ENCODE measurements at places on chromosomes 5 and 9.
A peak's percentile ranks its signal among the peaks of the same experiment; 100 is the strongest.

- DNase-seq = no peak
Observed at GRCh38 chr9:123302348-123303214, 34.2 kb upstream of the STRBP start.

DNA sequence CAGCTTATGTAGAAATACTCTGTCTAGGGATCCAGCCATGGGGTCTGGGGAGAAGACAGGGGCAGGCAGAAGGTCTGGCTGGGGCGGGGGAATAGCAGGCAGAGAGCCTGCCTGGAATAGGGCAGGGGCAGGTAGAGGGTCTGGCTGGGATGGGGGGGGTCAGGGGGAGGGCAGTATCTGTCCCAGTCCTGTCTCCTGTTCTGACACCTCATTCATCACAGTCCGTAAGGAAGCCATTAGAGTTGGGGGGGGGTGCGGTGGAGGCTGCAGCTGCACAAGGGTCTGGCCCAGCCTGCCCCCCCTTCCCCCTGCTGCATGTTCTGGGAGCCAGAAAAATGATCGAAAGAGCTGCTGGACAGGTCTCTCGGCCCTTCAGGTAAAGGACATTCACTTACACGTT is 32.6 kb downstream of the CNTFR start:
- DNase-seq = no peak

DNA sequence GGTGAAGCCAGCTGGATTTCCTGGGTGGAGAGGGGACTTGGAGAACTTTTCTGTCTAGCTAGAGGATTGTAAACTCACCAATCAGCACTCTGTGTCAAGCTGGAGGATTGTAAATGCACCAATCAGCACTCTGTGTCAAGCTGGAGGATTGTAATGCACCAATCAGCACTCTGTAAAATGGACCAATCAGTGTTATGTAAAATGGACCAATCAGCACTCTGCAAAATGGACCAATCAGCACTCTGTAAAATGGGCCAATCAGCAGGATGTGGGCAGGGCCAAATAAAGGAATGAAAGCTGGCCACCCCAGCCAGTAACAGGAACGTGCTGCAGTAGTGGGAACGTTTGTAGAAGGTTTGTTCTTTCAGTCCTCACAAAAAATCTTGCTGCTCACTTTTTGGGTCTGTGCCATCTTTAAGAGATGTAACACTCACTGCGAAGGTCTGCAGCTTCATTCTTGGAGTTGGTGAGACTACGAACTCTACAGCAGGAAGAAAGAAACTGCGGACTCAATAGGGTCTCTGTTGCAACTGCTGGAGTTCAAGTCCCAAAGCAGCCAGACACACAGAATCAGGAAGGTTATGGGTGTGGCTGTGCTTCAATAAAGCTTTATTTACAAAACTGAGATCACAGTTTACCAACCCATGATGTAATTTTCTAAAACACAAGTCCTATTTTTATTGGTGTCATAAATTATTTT is 145.7 kb upstream of the ERCC6L2 start:
- DNase-seq = no peak

- peak; percentile 29 for DNase-seq
Observed at GRCh38 chr9:122122903-122123632, 30.0 kb upstream of the TTLL11 start.

- DNase-seq = no peak
Observed at GRCh38 chr5:14309878-14310531, 166.9 kb downstream of the TRIO start.

DNA sequence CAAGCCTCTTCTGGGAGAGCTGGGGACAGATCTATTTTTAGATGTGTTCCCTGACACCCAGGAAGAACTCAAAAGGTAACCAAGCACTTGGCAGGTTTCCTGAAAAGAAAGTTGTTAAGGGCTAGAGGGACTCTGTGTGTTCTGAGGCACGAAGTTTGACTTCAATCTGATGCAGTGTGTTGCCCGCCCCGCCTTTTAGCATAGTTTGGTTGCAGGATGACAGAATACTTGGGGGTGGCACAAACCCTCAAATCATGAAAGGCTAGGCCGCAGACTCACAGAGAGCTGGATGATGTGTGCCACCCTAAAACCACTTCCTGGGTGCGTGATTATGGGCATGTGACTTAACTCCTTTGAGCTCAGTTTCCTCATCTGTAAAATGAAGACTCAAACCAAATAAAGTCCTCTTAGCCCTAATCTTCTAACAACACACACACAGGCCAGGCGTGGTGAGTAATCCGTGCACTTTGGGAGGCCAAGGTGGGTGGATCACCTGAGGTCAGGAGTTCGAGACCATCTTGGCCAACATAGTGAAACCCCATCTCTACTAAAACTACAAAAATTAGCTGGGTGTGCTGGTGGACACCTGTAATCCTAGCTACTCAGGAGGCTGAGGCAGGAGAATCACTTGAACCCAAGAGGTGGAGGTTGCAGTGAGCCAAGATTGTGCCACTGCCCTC is 12.8 kb upstream of the NDFIP1 start:
- peak; percentile 66 for DNase-seq

DNA sequence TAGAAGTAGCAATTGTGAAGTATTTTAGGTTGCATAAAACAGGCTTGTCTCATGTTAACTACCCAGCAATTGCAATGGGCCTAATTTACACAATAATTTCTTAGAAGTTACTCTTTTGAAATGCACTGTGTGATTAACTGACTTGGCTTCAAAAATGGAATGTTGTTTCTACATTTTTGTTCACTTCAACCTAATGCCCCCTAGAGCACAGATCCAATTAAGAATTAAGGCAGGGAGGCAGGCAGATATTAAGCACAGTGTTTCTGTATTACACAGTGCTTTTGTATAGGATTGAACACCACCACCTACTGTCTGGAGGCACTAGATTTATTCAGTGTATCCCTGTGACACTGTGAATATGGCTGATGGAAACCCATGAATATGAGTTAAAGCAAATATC is 302.1 kb downstream of the FBXL17 start:
- no peak for DNase-seq

GRCh38 chr9:21320465-21320864 is 14.7 kb downstream of the KLHL9 start:
- no peak for DNase-seq

GRCh38 chr9:38727497-38728001 is 7.6 kb upstream of the FAM240B start:
- no peak for DNase-seq

- DNase-seq = no peak
Observed at GRCh38 chr5:134174841-134175839, 1.6 kb downstream of the SKP1 start.

DNA sequence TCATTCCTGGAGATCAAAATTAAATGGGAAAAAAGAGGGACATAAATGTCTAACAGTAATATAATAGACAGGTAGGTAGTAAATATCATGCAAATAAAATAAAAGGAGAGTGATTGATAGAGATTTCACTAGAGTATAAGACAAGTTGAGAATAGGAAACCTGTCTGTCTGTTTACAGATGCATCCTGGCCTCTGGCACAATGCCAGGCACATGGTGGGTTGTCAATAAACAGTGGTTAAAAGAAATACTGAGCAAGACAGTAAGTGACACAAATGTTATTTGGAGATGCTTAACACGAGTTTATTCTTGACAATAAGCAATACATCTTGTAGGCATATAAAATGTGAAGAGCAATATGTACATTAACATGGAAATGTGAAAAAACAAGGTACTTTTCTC is 33.3 kb downstream of the RICTOR start:
- no peak for DNase-seq

GRCh38 chr5:78221467-78221866 is 73.0 kb downstream of the AP3B1 start:
- no peak for DNase-seq

DNA sequence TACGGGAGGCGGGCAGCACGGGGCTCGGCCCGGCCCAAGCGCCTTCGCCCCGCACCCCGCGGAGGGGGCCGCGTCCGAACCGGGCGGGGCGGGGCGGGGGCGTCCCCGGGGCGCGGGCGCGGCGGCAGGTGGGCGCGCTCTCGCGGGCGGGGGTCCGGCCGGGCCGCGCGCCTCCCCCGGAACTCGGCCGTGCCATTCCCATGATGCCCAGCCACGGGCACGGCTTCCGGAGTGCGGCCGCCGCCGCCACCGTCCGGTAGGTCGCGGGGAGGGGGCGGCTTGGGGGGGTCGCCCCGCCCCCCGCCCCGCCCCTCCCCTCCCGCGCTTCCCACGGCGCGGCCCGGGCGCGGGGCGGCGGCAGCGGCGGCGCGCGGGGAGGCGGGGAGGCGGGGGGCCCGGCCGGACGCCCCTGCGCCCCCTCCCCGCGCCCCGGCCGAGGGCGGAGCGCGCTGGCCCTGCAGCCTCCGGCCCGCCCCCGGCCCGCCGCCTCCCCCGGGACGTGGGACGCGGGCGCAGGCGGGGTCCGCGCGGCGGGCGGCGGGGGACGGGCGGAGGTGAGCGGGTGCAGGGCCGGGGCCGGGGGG is at the start of gene PPP1R26:
PPP1R26 (plus strand) TSS at position 314 of the 584 bp plus-strand sequence. CDS start 4,729 bp downstream, outside the sequence.
- DNase-seq = no peak

- DNase-seq = no peak
Observed at GRCh38 chr5:20972419-20972925, 984.5 kb upstream of the CDH18 start.

DNA sequence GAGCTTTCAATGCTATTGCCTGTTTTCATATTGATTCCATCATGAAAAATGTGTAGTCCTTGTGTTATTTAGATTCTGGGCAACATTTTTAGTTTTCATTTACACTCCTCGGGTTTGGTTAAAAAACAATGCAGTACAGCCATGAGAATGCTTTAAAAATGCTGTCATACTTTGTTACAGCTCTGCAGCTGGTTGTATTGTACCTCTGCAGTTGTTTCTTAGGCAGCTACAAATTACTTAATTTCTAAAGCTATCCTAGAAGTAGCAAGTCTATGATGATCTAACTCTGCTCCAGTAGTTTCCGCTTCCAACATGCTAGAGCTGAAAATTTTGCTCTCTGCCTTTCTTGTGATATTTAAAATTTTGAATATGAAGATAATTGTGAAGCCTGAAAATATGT is 20.2 kb downstream of the SNX18 start:
- DNase-seq = no peak

- DNase-seq = no peak
Observed at GRCh38 chr5:126988021-126988569, 42.3 kb downstream of the MARCHF3 start.

GRCh38 chr5:144032375-144032774 is 138.1 kb downstream of the YIPF5 start:
- DNase-seq = no peak

GRCh38 chr5:618450-618849 is 6.3 kb downstream of the CEP72 start:
- DNase-seq = no peak

- no peak for DNase-seq
Observed at GRCh38 chr9:128361296-128361985, 9.7 kb upstream of the URM1 start.

GRCh38 chr9:36873247-36873875 is 160.7 kb downstream of the PAX5 start:
- peak; percentile 64 for DNase-seq

- no peak for DNase-seq
Observed at GRCh38 chr5:219991-220390, 1.9 kb downstream of the SDHA start.

DNA sequence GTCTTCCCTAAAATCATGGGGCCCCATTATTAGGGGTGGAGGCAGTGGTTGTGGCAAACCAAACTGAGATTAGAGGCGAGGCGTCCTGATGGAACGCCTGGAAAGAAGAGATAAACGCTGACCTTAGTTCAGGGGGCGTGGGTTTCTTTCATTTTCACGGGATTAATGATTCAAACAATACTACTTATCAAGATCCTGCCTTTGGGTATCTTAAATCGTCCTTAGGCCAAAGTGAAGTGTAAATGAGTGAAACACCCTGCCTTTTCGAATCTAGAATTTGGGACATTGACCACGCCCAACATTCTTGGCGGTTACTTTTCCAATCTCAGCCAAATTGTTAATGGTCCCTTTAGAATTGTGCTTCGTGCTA is 1.0 kb upstream of the UBTD2 start:
- DNase-seq = no peak

DNA sequence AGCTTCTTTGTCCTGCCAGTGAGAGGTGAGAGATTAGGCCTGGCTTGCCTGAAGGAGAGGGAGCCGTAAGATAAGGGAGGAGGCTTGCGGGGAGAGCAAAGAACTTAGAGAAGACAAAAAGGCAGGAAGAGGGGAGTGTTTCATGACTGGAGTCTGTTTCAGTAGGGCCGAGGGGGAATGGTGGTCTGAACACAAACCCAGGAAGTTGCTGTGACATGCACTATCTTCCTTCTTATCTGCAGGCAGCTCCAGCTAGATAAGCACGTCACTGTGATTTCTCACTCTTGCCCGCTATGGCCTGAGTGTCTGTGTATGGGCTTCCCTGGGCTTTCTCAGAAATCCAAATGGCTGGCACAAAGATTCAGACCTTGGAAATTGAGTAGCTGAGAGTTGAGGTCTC is 307.5 kb upstream of the CLINT1 start:
- no peak for DNase-seq

- DNase-seq = peak; percentile 92
Observed at GRCh38 chr5:168579488-168580226, 489 bp upstream of the PANK3 start.

DNA sequence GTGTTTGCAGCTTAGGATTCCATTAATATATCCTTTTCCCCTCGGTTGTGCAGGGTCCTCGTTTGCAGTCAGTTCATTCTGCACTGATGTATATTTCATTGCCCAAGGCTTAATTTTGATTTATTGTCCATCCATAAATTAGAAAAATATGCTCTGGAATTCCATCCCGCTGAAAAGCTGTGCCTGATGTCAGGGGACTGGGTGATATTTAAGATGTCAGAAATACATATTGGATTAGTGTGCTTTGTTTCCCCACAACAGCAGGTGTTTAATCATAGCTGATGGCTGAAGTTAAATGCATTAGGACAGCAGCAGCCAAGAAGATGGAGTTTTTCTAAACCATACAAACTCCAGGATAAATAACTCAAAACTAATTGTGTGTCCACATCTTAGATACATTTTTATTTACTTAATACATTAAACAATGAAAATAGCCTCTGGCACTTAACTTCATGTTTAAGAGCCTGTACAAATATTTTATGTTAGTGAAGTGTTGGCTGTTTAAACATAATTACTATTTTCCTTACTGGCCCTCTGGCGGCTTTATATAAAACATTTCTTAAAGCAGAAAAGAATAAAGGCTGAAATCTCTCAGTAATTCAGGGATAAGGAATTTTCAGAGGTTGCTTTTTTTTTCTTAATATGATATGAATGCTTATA is 170.4 kb upstream of the TBCA start:
- DNase-seq = no peak

- DNase-seq = no peak
Observed at GRCh38 chr5:87282269-87282668, 14.6 kb downstream of the RASA1 start.

- DNase-seq = no peak
Observed at GRCh38 chr9:75974016-75974766, 83.7 kb downstream of the PCSK5 start.

Measured in stimulated activated CD4-positive, alpha-beta T cell treated with anti-CD3 and anti-CD28 coated beads, TNF-alpha, amount 100 ng/mL, for 1 hour (primary cell).